ENCODE measurements at places on chromosomes 6 and 20. TPM values are rescaled to one million over a fixed set of nuclear protein-coding genes. Genes with fewer than 3 reads are reported as not detected.

DNA sequence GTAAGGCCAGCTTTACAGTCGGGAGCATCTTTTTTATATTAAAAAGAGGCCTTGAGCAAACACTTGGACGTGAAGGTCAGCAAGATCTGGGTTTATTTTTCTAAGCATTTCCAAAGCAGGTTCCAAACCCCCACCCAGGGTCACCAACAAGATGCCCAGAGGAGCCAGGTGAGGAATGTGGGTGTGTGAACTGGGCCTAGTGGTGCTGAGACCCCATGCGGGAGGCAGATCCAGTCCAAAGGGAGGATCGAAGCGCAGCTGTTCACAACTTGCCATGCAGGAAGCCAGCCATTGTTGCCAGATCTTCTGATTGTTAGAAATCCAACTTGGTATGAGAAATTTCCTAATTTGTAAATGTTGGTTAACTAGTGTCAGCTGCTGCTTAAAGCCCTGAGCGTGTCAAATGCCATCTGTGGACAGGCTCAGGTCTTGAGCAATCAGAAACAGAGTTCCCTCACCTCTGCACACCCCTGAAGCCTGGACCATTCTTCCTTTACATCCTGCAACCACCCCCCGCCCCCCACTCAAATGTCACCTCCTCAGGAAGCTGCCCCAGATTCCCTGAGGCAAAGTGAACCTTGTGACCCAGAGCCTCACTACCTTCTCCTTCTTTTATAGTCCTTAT lies 46.5 kb downstream of the NFATC2 start:
- no peak overlapping the region for H3K4me3 ChIP-seq
- H3K27ac ChIP-seq = no peak overlapping the region
- peaks cover 18% of the 10 kb centered on the region for H3K4me1 ChIP-seq
- DNase-seq = no peak
- H3K36me3 ChIP-seq = peaks cover 75% of the 10 kb centered on the region

GRCh38 chr6:2264932-2265331 lies 19.5 kb upstream of the GMDS start:
- no peak overlapping the region for H3K27ac ChIP-seq
- no peaks in the 10 kb centered on the region for H3K27me3 ChIP-seq
- H3K4me1 ChIP-seq = no peaks in the 10 kb centered on the region
- peaks cover 12% of the 10 kb centered on the region for H3K36me3 ChIP-seq

Gene TTBK1
- polyA plus RNA-seq = 2.1 TPM

DNA sequence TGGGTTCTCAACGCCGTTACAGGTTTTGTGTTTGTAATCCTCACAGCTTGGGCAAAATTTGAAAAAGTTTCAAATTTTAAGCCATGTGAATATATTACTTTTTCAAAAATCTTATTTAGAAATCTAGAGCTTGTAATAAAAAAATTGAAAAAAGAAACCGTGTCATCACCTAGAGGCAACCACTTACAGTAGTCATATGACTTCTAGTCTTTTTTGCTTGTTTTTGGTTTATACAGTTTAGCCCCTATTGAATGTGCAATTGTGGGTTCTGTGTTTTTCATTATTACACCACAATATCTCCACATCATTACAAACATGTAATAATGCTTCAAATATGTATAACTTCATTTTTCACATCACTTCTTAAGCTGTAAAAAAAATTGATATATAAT lies 888 bp downstream of the DYNLRB1 start:
- no peak for DNase-seq
- H3K36me3 ChIP-seq = peaks cover 12% of the 10 kb centered on the region
- peak overlapping the region; percentile 73 for H3K4me3 ChIP-seq
- H3K27me3 ChIP-seq = no peaks in the 10 kb centered on the region
- H3K4me1 ChIP-seq = no peaks in the 10 kb centered on the region

GRCh38 chr20:47295921-47296426 lies 60.5 kb downstream of the ZMYND8 start:
- H3K27ac ChIP-seq = no peak overlapping the region
- peaks cover 40% of the 10 kb centered on the region for H3K36me3 ChIP-seq
- H3K4me1 ChIP-seq = no peaks in the 10 kb centered on the region
- no peak for DNase-seq
- H3K27me3 ChIP-seq = no peaks in the 10 kb centered on the region

Gene SIRPB2
- polyA plus RNA-seq = not detected

- no peaks in the 10 kb centered on the region for H3K36me3 ChIP-seq
- no peaks in the 10 kb centered on the region for H3K27me3 ChIP-seq
- H3K4me3 ChIP-seq = no peak overlapping the region
- no peak for DNase-seq
- no peak overlapping the region for H3K27ac ChIP-seq
Observed at GRCh38 chr6:40011844-40012243, 77.6 kb upstream of the MOCS1 start.

DNA sequence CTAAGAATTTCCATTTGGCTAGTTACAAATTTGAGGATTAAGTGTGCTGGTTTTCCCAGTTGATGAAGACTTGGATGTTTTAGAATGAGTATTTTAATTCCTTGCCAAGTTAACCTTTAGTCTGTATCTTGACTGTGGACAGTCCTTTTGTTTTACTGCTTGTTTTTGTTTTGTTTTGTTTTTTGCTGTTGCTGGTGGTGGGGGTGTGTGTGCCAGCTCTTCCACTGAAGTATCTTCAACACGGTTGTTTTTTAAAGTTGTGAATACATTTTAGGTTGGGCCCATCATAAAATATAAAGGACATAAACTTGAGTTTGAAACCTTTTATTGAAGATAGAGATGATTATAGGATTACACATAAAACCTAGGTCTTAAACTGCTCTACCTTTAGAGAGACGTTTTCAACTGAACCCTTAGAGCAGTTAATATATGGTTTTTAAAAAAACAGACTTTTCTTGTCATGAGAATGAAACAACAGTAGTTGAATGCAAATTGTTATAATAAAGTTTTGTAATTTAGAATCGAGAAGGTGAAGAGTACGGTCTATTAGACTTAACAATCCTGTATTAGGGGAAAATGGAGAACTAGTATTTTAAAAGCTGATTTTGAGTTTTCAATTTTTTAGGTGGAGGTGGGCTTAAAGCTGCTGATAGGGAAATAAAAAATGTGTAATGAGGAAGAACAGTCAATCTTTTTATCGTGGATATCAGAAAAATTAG lies 4.0 kb downstream of the QKI start:
- DNase-seq = no peak
- no peaks in the 10 kb centered on the region for H3K27me3 ChIP-seq
- H3K4me1 ChIP-seq = no peaks in the 10 kb centered on the region

- no peaks in the 10 kb centered on the region for H3K4me1 ChIP-seq
- no peak for DNase-seq
- H3K4me3 ChIP-seq = no peak overlapping the region
- H3K27me3 ChIP-seq = no peaks in the 10 kb centered on the region
- H3K27ac ChIP-seq = no peak overlapping the region
- no peaks in the 10 kb centered on the region for H3K36me3 ChIP-seq
Observed at GRCh38 chr6:113620386-113620785, 236.8 kb upstream of the MARCKS start.

GRCh38 chr6:124069230-124069950 lies 265.7 kb downstream of the NKAIN2 start:
- H3K27ac ChIP-seq = no peak overlapping the region
- H3K36me3 ChIP-seq = no peaks in the 10 kb centered on the region
- no peaks in the 10 kb centered on the region for H3K27me3 ChIP-seq

Gene GTSF1L
- polyA plus RNA-seq = not detected

DNA sequence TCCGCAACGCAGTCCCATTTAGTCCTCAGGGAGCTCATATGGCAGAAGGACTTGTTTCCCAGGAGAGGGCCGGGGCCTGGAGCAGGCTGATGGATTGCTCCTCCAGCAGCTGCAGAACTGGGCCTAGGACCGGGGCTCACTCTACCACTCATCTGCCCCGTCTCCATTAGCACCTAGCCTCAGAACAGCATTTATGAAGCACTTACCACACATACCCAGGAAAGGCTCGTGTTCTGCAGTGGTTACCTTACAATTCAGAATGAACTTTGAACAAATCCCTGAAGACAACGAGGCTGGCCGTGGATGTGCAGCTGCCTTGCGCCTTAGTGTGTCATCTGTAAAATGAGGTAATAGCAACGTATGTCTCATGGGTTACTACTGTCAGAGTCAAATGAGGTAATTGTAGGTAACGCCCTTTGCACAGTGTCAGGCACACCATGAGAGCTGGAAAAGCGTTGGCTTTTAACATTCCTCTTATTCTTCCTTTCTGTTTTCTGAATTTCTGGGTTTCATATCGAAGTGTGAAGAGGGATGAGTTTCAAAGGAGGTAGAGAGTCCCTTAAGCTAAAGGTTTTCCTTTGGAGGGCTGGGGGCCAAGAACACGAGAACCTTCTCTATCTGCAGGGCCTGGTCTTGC lies 46.3 kb upstream of the CD93 start:
- no peaks in the 10 kb centered on the region for H3K27me3 ChIP-seq
- no peaks in the 10 kb centered on the region for H3K36me3 ChIP-seq
- DNase-seq = peak; percentile 16
- H3K27ac ChIP-seq = no peak overlapping the region

Gene PTPRK
- 15.9 TPM for polyA plus RNA-seq

Gene KCNK5
- 43.0 TPM for polyA plus RNA-seq

All from small intestine (tissue), 16 donors.